Effector CD8-positive, alpha-beta T cell (primary cell): ENCODE measurements at places on chromosomes 2 and 18.

- no peak for DNase-seq
These were observed 656.4 kb downstream of the MBD2 start for GRCh38 chr18:53567929-53568574.

DNA sequence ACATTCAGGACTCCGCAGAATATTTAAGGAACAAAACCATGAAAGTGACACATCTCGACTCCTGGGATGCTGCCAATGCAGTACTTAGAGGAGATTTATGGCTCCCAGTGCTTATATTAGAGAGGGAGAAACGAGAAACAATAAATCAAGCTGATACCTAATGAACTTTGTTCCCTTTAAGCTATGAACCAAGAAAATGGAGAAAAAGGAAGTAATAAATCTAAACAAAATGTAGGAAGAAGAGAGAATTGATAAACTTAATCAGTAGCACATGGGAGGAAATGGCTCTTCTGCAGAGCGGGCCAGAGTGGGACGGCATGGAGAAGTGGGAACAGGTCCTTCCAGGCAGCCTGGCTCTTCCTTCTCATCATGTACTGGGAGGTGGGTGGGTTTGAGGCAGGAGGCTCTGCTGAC, 42.7 kb downstream of the NPPC start:
- no peak for DNase-seq

DNA sequence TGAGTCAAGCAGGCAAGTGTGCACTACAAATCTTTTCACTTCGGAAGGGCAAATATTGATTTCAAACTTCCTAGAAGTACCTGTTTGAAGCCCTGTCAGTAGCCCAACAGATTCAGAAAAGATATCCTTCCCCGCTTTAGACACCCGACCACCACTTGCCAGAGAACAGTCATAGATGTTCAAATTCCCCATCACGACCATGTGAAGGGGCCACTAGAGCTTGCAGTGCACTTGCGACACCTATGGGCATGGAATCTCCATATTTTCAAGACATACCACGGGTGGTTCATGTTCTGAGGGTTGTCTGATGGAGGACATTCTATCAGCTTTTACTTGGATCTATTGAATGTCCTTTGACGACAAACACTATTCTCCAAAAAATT, 23.8 kb downstream of the GNLY start:
- no peak for DNase-seq

GRCh38 chr18:70650878-70651277, 362.0 kb downstream of the SOCS6 start:
- no peak for DNase-seq

DNA sequence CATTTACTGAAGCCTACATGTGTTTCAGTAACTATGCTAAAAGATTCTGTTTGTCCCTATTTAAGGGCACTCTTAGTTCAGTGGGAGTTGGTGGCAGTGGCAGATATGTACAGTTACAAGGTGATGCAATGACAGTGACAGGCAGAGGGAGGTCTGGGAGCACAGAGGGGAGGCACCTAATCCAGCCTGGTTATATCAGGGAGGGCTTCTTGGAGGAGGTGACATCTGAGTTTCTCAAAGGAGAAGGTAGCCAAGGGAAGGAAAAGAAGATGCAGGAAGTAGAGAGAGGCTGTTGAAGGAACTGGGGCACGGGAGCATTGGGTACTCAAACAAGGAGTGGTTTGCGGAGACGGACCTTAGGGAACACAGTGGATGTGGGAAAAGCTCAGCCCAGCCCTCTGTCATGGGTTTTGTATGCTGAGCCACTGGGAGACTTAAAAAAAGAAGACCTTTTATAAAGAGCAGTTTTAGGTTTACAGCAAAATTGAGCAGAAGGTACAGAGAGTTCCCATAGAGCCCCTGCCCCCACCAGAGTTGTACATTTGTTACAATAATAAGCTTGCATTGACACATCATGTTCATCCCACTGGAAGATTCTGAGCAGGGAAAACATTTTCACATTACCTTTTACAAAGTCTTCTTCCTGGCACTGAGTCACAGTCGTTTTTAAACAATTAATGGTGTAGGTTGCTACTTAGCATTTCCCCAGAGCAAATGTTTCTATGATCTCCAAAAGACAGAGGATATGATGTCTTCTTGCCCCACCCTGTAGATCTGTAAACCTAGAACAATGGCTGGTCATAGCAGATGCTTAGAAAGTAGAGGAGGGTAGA, 83.0 kb upstream of the TAF1B start:
- no peak for DNase-seq

GRCh38 chr18:74622072-74622471, 24.4 kb downstream of the ZNF407 start:
- no peak for DNase-seq

DNA sequence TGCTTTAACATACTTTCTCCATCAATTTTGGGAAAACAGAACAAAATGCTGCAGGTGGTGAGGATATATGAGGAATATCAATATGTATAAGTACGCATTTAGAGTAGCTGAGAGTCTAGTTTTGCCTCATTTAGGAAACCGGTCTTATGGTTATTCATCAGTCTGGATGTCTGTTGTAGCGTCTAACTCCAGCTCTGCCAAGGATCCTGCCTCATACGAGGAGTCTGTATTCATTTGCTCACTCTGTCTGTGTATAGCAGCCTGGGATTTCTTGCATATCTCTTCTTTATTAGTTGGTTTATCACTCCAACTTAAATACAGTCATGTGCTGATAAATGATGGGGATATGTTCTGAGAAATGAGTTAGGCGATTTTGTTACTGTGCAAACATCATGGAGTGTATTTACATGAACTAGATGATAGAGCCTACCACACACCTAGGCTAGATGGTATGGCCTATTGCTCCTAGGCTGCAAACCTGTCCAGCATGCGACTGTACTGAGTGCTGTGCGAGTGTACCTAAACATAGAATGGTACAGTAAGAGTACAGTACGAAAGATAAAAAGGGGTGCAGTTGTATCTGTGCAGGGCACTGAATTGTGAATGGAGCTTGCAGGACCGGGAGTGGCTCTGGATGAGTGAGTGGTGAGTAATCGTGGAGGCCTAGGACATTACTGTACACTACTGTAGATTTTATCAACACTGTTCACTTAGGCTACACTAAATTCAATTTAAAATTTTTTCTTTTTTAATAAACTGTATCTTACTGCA, 148.1 kb downstream of the ZNF407 start:
- DNase-seq, result no peak
